ENCODE measurements at places on chromosomes 13 and 19. TPM values are rescaled to one million over a fixed set of nuclear protein-coding genes. Genes with fewer than 3 reads are reported as not detected.

- no peak for DNase-seq
These were observed 215.1 kb downstream of the PCDH17 start for GRCh38 chr13:57846600-57847173.

DNA sequence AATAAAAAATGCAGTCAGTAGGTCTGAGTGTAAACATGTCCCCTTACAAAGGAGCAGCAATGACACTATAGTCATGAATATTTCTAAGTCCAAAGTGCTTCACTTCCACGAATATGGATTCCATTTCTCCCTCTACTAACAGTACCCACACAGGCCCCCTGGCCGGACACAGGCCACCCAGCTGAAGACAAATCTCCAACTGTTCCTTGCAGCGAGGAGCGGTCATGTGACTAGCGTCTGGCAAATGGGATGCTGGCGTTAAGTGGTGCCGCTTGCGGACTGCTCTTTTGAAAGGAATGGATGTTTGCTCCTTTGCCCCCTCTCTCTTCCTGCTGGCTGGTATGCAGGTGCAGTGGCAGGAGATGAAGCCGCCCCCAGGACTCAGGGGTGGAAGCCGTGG, 16.2 kb downstream of the PPP1R12C start:
- no peak for DNase-seq

- no peak for DNase-seq
These were observed 17.8 kb upstream of the LGALS16 start for GRCh38 chr19:39637891-39638290.

DNA sequence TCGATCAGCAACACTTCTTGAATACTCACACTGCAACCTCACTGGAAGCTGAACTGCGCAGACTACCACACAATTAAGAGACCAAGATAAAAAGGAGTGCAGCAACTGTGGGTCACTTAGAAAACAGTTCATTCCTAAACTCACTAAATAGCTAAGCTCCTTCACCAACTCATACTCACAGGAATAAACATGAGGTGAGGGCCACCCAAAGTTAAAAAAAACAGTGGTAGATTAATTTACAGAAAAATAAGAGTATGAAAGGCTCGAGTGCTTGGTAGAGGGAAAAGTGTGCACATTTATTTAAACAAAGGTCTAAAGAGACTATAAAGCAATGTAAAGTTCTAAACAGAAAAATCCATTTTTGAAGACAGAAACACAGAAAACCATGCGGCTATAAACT, 7.6 kb downstream of the ANKRD10 start:
- no peak for DNase-seq

- no peak for DNase-seq
These were observed 26.0 kb downstream of the WDR88 start for GRCh38 chr19:33157906-33158305.

- DNase-seq = no peak
These were observed 168.0 kb downstream of the TNFSF13B start for GRCh38 chr13:108437496-108437895.

DNA sequence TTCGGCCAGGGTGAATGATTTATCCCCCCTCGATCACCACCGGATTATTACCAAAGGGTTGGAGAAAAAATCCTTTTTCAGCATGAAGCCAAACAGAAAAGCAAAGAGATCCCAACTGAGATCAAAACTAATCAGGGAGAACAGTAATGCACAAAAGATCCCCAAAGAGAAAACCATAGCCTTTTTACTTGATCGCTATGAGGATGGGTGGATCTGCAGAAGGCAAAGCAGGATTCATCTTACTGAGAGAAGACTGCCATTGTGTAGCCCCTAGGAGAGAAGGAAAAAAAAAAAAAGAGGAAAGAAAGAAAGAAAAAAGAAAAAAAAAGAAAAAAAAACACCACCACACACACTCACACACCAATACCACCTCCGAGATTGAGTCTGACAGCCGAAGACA, at the start of gene FGF14:
Gene FGF14 (minus strand): TSS at position 283 of the 400 bp plus-strand sequence.
- DNase-seq = peak; percentile 9

GRCh38 chr19:15300533-15301197, 31.7 kb downstream of the BRD4 start:
- no peak for DNase-seq

The ZNF541 gene
- 0.09 TPM for polyA plus RNA-seq

The SLC25A41 gene
- 0.19 TPM for polyA plus RNA-seq

The ADGRL1 gene
- polyA plus RNA-seq = 22.0 TPM

The MKNK2 gene
- 73.6 TPM for polyA plus RNA-seq

The SYCN gene
- polyA plus RNA-seq = not detected
